GM13976 (cell line): ENCODE measurements at places on chromosomes 12 and 14.

DNA sequence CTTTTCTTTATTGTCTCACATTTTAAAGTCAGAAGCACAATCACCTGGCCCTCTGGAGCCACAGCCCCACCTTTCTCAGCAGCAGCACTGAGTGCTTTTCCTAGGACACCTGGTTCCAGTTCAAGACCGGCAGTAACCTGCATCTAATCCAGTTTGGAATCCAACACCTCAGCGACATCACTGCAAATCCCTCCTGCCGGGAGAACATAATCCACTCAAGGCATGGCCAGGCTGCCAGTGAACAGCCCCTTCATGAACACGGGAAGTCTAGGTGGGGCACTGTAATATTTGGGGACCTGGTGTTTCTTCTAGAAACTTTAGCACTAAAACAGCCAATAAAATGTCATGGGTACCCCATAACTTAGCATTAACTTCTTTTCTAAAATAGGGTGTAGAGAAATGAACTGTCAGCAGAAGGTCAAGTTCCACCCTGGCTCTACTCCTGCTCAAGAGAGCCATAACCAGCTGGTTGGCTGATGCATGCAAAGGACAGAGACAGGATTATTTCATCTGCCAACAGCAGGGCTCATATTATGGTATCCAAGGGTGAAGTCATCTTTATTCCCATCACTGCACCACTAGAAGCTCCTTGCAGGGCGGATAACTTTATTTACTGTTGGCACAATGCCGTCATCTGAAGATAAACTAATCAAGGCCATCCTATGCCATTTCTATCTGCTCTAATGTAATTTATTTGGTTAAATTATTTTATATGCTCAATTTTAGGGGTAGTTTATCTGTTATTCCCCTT is 76.7 kb downstream of the TTC7B start:
- DNase-seq: no peak

- DNase-seq: peak; percentile 30
These were observed 58.3 kb upstream of the EEA1 start for GRCh38 chr12:92987362-92987761.

DNA sequence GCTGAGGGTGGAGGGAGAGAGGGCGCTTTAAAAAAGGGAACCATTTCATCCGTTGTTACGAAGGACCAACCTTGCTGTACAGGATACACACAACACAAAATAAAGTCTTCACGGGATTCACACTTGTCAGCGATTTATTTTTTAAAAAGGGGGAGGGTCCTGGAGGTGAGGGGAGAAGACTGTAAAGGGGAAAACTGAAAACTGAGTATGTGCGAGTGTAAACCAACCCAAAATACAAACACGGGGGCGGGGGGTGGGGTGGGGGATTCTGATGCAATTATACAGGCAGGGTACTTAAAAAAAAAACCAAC is 499 bp upstream of the PRKAG1 start:
- DNase-seq: no peak

GRCh38 chr12:25884920-25885234 is 73.6 kb upstream of the RASSF8 start:
- no peak for DNase-seq

GRCh38 chr14:53306267-53306721 is 153.2 kb upstream of the DDHD1 start:
- DNase-seq: peak; percentile 22

DNA sequence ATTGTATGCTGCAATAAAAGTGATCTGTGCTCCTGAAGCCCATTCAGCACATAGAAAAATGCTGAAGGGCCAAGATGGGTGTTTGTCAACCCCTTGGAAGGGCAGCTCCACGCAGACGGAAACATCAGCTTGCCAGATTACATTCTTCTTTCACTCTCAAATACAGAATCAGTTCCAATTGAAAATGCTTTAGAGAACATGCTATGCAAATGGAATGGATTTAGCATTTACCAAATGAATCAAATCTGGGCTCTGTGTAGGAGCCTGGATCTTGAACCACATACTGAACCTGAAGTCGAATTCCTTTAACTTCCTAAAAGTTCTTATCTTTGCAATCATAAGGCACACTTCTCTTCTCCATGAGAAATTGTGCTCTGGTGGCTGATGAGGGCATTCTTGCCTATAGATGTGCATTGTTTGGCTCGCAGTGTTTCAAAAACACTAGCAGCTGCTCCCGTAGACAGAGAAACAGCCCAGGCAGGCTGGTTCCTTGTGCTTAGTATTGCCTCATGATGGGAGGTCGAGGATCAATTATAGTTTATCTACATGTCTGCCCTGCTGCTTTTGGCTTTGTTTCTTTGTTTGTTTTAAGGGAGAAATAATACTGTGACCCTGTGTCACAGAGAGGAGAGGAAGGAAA is 489.8 kb upstream of the FLRT2 start:
- no peak for DNase-seq

- no peak for DNase-seq
These were observed 7.1 kb upstream of the ASCL1 start for GRCh38 chr12:102950107-102950949.

GRCh38 chr12:127194176-127194575 is 1072.8 kb upstream of the TMEM132C start:
- no peak for DNase-seq

DNA sequence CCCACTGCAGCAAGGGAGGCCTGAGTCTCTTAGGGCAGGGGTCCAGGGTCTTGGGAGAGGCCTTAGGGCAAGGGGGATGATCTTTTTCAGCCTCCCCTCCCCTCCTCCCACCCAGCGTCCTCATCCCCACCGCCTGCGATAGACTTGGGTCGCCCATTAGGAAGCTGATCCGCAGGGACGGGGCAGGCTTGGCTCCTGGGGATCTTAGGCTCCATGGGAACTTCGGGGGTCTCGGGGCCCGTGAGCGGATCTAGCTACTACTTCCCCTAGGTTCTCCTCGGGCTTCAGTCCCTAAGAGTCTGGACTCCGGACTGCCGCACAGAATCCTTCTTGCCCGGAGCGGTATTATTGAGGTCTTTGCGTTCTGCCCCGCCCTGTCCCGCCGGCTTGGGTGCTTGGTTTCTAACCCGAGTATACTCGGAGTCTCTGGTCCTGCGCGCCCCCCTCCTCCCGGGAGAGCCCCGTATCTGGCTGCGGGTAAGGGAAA is 2.2 kb upstream of the PTHLH start:
- peak; percentile 29 for DNase-seq

DNA sequence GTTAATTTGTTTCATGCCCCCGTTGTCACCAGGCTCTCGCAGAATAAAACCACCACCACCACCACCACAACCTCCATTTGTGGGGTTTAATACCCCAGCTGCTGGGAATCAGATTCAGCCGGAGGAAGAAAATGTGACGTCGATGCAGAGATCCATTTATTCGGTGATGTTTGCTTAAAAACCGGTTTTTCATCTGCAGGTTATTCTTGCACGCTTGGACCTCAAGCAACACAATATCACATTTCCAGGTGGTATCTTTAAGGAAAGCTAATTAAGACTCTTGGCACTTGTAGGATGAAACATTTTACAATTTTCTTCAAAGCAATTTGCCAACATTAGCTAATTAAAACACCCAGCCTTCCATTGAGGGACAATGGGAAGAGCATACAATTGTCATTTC is 39.8 kb downstream of the SPRING1 start:
- no peak for DNase-seq

DNA sequence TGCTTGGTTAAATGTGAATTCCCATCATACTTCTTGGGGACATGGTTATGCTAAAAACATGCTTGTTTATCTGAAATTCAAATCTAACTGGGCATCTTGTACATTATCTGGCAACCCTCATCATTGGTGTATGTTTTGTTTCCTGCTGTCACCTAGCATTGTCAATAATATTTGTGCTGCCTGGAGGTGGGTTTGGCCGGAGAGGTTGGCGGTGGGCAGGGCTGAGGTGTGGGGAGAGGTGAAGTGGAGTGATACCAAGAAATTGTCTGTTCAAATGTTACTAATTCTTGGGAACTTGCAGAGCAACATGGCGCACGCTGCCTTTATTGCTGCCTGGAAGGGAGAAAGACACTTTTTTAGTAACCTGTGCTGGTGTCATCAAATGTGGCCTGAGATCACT is 280.5 kb downstream of the VRK1 start:
- DNase-seq: no peak

DNA sequence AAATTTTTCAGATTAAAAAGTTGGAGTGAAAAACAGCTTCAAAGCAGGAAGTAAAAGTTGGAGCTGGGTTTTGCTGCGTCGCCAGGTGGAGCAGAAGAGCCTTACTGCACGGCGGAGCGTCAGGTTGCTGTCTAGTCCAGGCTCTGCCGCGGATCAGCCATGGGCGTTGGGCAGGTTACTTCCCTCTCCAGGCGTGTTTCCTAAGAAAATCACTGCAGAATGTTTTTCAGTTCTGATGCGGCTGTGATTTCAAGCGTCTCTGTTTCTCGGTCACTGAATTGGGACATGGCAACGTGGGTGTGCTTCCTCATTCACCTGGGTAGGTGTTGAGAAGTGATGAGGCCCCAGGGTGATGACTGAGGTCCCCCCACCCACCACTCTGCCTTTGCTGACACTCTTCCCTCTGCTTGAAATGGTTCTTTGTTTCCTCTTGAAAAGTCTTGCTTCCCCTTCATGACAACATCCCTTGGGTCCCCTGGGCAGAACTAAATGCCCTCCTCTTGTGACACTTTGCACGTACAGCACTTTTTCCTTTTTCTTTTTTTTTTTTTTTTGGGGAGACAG is 7.6 kb downstream of the EVL start:
- DNase-seq: peak; percentile 57

GRCh38 chr14:34029921-34030334 is 79.1 kb upstream of the EGLN3 start:
- no peak for DNase-seq

GRCh38 chr14:90403065-90403464 is 6.2 kb downstream of the CALM1 start:
- no peak for DNase-seq

DNA sequence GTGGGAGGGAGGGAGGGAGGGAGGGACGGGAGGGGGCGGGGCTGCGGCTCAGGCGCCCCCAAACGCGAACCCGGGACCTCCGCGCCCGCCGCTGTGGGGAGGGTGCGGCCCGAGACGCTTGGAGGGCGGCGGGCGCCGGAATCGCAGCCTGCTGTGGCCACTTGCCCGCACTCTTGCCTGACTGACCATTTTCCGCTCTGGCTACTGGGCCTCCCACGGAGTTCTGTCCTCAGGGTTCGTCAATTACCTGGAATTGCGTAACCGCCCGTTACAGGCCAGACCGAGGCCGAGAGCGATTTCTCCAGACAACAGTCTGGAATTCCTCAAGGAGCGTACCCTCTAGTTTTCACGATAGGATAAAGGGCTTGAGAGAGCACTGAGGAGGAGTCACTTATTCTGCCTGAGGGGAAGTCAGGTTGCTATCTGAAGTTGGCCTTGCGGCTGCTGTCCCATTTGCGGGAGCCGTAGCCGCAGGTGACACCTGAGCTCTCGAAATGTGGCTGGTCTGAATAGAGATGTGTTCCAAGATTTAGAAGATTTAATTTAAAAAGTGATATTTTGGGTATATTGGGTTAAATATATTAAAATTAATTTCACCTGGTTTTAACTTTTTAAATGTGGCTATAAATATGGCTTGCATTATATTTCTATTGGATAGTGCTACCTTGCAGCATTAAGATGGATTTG is 446 bp upstream of the ZNF641 start:
- DNase-seq: no peak

DNA sequence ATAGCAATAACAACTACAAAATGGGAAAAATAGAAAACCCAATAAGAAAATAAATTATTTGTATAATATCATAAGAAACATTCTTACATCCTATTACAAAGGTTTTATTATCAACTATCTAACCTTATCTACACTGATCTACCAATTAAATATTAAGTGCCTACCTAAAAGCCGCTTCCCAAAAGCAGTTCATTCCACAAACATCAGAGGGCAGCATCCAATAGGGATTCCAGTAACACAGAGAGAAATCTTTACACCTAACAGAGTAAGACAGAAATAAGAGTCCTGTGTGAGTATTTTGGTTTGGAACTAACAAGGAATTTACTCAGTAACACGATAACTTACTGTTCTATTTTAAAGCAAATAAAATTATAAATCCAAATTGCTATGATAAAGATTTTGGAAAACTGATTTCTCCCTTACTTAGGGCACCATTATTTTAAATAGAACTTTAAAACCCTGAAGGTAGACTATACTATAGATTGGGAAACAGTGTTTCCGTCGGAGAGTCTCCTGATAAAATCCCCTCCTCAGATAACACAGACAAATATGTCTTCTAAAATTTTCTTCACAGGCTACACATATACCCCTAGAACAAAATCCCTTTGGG is 15.0 kb downstream of the GXYLT1 start:
- DNase-seq: no peak

- no peak for DNase-seq
These were observed 161.3 kb upstream of the TMCC3 start for GRCh38 chr12:94811611-94812010.

- no peak for DNase-seq
These were observed 171.8 kb downstream of the FLRT2 start for GRCh38 chr14:85701763-85702162.

DNA sequence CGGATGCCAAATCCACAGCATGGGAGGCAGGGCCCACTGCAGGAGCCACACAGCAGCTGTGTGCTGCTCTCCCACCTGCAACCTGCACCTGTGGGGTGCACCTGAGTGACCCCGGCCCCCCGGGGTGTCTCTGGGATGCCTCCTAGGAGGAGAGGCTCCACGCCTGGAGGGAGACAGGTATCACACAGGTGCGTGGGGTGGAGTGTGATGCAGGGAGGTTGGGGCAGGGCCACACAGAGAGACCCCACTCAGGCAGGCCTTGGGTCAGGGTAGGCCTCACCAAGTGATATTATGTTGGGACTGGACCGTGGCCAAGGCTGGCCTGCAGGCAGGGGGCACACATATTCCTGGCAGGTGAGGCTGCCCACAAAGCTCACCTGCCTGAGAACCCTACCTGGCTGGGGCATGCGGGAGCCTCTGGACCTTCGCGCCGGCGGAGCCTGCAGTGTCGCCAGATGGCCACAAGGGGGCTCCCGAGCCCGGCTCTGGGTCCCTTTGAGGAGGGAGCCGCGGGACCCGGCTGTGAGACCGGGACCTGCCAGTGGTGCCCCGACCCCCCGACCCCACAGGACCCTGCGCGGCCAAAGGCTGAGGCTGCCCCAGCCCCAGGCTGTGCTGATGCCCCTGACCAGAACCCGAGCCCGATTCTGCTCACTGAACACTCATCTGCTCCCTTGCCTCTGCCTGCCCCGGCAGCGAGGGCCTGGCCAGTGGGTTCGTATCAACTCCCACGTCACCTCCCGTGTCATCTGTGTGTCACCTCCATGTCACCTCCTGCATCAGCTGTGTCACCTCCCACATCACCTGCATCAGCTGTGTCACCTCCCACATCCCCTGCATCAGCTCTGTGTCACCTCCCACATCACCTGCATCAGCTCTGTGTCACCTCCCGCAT is 11.4 kb downstream of the TMEM121 start:
- DNase-seq: peak; percentile 93

DNA sequence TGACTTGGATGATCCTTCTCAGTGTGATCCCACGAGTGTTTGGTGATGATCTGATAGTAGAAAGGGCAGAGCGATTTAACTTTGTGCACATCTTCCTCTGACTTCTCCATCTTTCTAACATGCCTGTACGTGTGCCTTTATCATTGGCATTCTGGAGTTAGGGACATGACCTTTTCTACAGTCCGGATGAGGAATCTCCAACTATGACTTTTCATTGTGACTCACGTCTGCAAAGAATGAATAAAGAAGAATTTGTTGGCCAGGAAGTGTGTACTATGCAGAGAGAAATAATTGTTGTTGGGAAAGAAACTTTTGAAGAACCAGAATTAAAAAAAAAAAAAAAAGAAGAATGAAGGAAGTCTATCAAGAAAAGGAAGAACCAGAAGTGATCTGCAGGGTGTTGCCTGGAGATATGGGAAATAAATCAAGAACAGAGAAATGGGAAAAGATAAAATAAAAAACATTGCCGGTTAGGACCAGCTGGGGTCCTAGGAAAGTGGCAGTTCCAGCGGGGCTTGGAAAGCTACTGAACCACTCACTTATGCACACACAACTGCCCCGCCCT is 25.3 kb downstream of the PPFIBP1 start:
- DNase-seq: no peak
